Stimulated activated CD8-positive, alpha-beta memory T cell treated with anti-CD3 and anti-CD28 coated beads, Interleukin-7, amount 100 ng/mL, for 4 hours (primary cell): ENCODE measurements at places on chromosomes 13 and 19.

- no peak for DNase-seq
Observed at GRCh38 chr19:46860846-46861690, at the start of gene ARHGAP35. Gene ARHGAP35, plus strand, starts transcription at chr19:46860997. Its CDS starts 57,679 bp downstream, at chr19:46918676.

- no peak for DNase-seq
Observed at GRCh38 chr19:54319049-54319448, 6.1 kb upstream of the LILRA5 start.

GRCh38 chr19:54694648-54695047 lies 29.6 kb upstream of the KIR3DL3 start:
- DNase-seq, result peak; percentile 8

DNA sequence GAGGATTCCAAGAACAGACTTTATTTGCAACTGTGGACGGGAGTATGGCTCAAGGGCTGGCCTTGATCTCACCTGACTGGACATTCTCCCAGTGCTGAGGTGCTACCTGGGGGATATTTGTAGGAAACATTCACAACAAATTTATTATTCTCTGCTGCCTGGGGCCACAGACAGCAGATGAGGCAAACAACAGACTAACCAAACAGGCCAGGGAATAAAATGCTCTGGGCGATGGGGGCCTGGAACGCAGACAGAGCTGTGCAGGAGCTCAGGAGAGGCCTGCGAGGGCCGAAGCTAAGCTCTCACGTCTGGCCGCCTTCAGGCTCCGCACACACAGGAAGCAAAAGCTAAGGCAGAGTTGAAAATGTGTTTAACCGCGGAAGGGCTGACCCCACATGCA lies 7.8 kb downstream of the PLPP2 start:
- DNase-seq, result no peak

DNA sequence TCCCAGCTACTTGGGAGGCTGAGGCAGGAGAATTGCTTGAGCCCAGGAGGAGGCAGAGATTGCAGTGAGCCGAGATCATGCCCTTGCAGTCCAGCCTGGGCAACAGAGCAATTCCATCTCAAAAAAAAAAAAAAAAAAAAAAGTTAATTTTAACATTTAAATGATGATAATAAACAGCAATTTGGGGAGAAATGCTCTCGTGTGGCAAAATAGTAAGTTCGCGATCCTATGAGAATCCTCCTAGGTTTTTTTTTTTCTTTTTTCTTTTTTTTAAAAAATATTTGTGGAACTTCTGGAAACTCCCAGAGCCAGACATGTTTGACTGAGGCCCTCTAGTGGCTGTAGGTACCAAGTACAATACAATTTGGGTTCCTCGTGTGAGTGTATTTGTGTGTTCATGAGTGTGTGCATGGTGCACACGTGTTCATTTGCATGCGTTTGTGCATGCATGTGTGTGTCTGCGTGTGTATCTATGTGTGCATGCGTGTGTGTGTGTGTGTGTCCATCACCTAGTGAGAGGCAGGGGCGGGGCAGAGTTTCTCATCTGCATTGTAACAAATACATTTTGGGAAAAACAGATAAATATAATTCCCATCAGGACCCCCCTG lies 31.2 kb downstream of the TMPRSS9 start:
- no peak for DNase-seq

DNA sequence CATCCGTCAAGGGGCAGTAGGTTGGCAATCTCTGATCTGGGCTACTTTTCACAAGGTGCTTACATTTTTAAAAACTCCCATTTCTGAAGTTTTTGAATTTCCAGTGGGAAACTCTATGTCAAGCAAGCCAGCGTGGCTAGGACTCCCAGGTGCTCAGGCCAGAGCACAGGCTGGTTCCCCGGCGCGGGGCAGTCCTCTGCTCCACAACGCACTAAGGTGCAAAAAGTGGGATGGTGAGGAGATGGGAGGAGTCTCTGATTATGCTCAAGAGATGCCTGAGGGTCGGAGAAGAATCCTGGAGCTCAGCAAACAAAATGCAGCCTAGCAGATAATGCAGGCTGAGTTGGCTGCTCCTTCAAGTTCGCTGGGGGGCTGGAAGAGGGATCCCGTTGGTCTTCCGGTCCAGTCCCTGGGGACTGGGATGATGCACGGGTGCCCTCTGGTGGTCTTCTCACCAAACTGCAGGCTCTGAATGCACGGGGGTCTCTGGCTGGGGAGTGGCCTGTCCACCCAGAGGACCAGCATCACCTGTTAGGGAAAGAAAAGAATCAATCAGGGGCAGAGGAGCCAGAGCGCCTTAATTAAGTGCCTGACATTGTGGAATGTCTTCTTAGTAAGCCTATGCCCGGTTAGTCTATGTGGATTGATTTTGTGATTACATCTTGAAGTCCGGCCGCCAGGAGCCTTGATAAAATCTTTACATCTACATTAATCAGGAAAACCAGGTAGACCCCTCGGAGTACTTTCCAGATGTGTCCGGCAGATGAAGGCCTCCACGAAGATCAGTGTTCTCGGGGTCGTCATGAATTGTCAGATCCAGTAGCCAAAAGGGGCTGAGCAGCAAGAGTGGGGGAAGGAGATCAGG lies 244.4 kb upstream of the MAB21L1 start:
- DNase-seq, result no peak

DNA sequence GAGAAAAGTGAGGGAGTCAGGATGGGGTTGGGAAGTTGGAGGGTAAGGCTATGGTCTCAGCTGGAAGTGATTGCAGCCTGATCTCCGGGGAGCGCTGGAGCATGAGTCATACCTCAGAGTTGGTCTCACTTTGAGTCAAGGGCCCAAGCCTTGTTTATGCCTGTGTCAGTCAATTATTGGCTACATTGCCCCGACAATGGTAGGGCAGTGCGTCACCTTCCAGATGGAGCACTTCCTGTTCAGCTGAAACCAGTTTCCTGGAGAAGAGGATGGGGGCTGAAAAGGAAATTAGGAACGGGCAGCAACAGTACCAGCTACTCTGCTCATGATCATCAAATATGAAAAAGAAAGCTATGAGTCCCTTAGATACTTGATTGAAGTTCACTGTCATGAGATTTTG lies 60.4 kb downstream of the ADGRE1 start:
- DNase-seq, result peak; percentile 7

DNA sequence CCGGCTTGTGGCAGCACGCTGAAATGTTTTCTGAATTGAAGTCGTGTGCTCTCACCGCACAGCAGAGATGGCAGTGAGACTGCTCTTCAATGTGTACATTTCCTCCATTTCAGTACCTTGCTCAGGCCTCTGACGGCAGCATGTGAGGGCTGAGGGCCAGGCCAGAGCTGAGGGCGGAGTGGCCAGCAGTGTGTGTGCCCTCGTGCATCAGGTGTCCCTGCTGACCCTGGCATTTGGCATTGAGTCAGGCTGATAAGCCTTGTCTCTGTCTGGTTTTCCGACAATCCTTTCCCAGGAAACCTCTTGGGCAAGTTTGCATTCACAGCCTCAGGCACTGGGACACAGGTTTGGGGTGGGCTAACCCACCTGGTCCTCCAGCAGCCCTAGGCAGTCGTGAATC lies 62.3 kb downstream of the EFNB2 start:
- DNase-seq, result no peak

- DNase-seq, result no peak
Observed at GRCh38 chr13:75256922-75257321, 225.0 kb downstream of the TBC1D4 start.

DNA sequence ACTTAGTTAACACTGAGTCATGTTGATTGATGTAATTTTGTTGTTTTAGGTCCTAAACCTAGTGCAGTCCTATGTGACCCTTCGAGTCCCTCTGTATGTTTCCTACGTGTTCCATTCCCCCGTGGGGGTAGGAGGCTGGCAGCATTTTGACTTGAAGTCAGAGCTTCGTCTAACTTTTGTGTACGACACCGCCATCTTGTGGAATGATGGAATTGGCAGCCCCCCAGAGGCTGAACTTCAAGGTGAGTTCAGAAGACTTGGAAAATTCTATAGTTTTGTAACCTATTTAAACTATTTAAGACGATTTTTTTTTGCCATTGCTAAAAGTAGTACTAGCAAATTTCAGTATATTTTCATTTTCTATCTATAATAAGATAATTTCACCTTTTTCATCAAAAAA lies 117.9 kb downstream of the STOML3 start:
- no peak for DNase-seq
